ENCODE measurements at places on chromosomes 5 and 9. TPM values are rescaled to one million over a fixed set of nuclear protein-coding genes. Genes with fewer than 3 reads are reported as not detected.

Gene CENPH
- 9.5 TPM for total RNA-seq

Gene LAMC3
- 0.17 TPM for total RNA-seq

Gene ARL14EPL
- total RNA-seq, result not detected

Gene TMEM174
- not detected for total RNA-seq

Gene EPB41L4B
- total RNA-seq, result 10.0 TPM

Gene DDX4
- total RNA-seq, result 0.27 TPM

Gene MAT2B
- total RNA-seq, result 23.1 TPM

Gene PCDHA10
- 47.7 TPM for total RNA-seq

Gene OTP
- 0.17 TPM for total RNA-seq

Gene FOXD1
- total RNA-seq, result 2.8 TPM

Gene NELFB
- total RNA-seq, result 48.5 TPM

Gene PCDHA13
- total RNA-seq, result 10.2 TPM

Gene RETREG1
- 6.3 TPM for total RNA-seq

Gene PCDHGA4
- 8.2 TPM for total RNA-seq

Gene ENTPD8
- 1.0 TPM for total RNA-seq

Gene PCDHB5
- 72.2 TPM for total RNA-seq

Gene AQP7
- total RNA-seq, result not detected

Gene PCDHGA5
- total RNA-seq, result 4.6 TPM

Gene PCSK1
- total RNA-seq, result 11.6 TPM

Gene IL13
- total RNA-seq, result not detected

Gene PCDHGA7
- total RNA-seq, result 4.2 TPM

Gene OR1J2
- not detected for total RNA-seq

Gene HTR1A
- 1.2 TPM for total RNA-seq

Gene ANXA1
- total RNA-seq, result not detected

Gene VAV2
- 270 TPM for total RNA-seq

Gene MAML1
- total RNA-seq, result 30.0 TPM

Measured in glutamatergic neuron (in vitro differentiated cells).